ENCODE measurements at places on chromosomes 2 and 18.

DNA sequence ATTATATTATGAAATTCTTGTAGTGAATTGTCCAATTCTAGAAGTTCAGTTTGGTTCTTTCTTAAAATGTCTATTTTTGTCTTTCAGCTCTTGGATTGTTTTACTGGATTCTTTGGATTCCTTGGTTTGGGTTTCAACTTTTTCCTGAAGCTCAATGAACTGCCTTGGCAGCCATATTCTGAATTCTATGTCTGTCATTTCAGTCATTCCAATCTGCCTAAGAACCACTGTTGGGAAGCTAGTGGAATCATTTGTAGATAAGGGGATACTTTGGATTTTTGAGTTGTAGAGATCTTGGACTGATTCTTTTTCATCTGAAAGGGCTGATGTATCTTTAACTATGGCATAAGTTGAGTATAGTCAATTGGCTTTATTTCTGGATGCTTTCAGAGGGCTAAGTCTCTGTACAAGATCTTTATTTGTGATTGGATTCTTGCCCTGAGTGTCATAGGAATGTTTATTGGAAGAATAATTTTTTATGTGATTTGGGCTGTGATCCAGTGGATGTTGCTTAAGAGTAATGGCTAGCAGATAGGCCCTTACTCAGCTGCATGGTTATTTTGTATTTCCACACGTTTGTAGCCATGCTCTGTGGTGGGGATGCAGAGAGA, 42.3 kb downstream of the SERPINB7 start:
- DNase-seq = peak; percentile 4

DNA sequence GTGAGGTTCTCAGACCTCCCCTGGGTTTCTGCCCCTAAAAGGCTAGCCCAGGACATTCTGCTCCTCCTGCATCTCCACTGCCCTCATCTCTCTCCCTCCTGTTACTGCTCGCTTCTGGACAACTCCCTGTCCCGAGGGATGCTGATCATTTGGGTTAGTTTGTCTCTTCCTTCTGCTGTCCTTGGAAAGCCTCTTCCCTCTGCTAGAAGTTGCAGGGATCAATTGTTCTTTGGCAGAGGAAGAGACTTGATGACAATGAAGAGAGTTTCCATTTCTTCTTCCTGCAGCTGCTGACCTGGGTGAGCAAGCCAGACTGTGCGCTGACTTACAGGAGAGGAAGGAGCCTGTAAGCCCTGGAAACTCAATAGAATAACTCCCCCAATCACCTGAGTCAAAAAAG, 68.9 kb downstream of the RDH14 start:
- peak; percentile 55 for DNase-seq

DNA sequence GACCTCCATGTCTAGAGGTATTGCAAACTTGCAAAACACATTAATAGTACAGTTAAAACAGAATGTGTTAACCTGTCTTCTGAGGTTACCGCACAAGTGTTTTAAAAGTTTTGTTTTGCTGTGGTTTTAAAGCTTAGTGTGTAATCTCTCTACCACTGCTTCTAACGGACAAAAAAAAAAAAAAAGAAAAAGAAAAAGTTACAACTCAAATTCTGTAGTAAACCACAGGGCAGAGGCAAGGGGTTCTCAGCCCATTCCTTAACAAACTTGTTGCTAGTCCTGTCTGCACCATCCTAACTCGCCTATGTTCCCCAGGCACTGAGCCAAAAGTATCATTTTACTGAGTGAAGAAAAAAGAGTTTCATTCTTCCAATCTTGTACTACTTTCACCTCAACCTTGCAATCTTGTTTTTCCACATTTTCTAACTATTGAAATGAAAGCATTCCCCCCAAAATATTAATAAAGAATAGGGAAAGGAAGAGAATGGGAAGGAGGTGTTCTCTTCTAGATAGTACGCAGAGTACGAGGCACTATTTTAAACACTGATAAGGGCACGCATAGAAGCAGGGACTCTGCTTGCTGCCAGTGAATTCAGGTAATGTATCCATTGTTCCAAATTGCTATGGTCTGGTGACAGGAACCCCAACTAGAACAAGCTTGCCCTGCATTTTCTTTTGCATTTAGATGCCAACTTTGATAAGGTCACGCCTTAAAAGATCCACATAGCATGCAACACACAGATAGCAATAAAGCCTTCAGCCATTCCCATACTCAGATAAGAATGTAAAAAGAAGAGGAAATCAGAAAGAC, 47.1 kb downstream of the IKZF2 start:
- DNase-seq = peak; percentile 19

DNA sequence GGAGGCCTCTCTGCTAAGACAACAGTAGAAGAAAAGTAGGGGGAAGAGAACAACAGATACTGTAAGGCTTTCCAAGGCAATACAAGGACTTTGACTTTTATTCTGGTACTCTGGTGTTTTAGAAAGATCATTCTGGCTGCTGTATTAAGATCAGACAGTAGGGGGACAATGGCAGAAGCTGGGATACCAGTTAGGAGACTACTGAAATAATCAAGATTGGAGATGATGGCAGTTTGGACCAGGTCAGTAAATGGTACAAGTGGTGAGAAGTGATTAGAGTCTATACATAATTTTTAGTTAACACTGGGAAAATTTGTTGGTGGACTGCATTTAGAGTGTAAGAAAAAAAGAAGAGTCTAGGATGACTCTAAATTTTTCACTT, 139.7 kb downstream of the ROCK1 start:
- DNase-seq = peak; percentile 0

GRCh38 chr2:53312721-53313120, 454.9 kb upstream of the CHAC2 start:
- no peak for DNase-seq

DNA sequence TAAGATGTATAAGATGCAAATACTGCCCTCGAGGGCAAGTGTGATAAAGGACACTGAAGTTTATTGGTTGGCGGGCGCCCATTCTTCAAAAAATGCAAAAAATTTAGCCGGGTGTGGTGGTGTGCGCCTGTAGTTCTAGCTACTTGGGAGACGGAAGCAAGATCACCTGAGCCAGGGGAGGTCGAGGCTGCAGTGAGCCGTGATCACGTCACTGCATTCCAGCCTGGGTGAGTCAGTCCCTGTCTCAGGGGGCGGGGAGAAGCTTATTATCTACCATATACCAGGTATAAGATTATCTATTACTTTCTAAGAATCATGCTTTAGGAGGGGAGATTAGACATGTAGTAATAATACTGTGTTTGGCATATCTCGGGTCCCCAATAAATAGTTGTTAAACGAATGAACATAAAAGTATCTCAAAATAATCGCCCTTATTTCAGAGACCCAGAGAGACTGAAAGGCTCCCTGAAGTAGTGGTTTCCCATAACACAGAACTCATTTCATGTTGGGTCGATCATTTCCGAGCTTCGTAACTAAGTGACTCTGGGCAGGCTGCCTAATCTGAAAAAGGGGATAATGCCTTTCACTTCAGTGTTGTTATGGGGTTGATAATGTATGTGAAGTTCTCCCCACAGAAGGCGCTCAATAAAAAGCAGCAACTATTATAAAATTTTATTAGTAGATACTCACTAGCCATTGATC, 1.2 kb upstream of the SELENOI start:
- peak; percentile 32 for DNase-seq

- no peak for DNase-seq
Observed at GRCh38 chr18:30545393-30545792, 497.1 kb downstream of the DSC3 start.

- DNase-seq = no peak
Observed at GRCh38 chr2:189391201-189391600, 50.1 kb upstream of the WDR75 start.

DNA sequence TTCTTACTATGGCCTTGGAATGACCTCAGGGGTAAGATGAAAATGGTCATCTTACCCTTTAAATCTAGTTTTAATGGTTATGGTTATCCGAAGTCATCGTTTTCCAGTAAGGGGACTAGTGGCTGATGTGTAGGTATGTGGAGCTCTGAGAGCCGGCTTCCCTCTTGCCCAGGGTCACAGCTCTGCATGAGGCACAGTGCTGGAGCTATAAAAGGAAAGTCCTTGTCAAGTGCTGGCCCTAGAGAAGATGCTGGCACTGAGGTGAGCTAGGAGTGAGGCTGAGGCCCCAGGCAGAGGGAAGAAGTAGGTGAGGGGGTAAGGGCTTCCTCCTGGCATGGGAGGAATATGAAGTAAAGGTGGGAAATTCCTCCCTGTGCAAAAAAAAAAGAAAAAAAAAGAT, 35.0 kb downstream of the SMARCAL1 start:
- DNase-seq = no peak

DNA sequence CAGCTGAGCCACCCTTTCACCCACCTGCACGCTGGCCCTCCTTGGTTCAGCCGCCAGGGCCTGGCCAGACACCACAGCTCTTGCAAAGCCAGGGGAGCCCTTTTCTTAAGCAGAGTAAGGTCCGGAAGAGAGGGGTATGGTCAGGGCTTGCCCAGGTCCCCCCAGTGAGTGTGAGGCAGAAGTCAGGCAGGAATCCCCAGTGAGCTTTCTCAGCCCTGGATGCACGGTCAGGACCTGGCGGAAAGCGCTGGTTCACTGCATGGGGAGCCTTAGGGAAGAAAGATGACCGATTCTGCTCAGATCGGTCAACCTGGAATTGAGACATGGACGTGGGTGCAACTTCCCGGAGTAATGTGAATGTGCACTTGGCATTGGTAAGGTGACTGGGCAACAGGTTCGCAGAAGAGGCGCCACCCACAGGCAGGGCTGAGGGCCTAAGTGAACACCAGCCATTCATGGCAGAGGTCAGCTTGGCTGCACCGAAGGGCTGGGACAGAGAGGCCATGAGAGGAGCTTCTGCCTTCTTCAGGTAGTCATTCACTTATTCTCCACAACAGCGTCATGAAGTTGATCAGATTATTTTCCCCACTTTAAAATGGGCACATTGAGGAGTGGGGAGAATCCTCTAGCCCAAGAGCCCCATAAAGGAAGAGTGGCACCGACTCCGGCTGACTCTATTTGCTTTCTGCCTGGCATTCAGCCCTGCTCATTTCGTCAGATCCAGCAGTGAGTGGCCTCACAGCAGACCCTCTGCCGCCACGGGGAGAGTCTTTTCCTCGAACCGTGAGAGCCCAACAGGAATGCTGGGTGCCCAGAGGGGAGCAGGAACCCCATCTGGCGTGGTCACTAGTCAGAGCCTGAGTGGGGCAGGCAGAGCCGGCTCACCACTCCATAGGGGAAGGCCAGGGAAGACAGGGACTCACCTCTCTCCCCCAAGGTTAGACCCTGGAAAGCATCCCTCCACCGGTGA, 35.8 kb downstream of the SCTR start:
- DNase-seq = no peak

DNA sequence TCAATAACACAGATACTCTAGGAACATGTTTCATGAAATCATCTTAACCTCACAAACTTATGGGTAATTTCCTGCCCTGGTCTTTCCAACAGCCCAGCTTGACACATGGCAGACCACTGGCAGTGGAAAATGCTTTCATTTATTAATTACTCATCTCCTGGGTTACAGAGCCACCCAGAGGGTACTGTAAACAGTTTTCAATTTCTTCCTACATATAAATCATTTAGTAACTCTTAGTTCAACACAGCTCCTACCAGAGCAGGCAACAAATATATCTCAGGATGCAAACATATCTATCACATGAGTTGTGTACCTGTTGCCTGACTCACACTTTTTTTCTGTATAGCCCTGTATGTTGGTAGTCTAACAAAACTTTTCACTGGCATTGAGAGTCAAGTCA, 99.2 kb upstream of the VRK2 start:
- no peak for DNase-seq

GRCh38 chr2:18503376-18504228, 56.9 kb downstream of the RDH14 start:
- no peak for DNase-seq

GRCh38 chr2:168346725-168347477, 99.5 kb upstream of the STK39 start:
- DNase-seq = peak; percentile 83

GRCh38 chr2:12948961-12949353, 232.2 kb downstream of the TRIB2 start:
- DNase-seq = no peak

- peak; percentile 72 for DNase-seq
Observed at GRCh38 chr18:13216092-13216582, 2.4 kb upstream of the LDLRAD4 start.

DNA sequence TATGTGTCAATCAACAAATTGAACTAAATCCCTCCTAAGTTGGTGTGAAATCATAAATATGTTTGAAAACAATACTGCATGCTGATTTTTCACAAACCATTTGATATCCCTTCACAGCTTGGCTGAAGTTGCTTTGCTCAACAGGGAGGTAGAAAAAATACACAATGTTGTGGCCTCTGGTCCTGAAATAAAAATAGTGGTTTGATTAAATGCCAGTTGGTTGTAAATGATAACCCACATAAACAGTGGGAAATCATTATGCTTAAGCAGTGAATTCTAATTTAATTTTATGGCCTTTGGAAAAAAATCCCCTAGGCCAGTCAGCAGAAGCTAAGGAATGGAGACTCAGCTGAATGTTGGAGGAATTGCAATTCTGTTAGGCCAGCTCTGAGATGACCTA, 359.4 kb upstream of the CWC22 start:
- no peak for DNase-seq

DNA sequence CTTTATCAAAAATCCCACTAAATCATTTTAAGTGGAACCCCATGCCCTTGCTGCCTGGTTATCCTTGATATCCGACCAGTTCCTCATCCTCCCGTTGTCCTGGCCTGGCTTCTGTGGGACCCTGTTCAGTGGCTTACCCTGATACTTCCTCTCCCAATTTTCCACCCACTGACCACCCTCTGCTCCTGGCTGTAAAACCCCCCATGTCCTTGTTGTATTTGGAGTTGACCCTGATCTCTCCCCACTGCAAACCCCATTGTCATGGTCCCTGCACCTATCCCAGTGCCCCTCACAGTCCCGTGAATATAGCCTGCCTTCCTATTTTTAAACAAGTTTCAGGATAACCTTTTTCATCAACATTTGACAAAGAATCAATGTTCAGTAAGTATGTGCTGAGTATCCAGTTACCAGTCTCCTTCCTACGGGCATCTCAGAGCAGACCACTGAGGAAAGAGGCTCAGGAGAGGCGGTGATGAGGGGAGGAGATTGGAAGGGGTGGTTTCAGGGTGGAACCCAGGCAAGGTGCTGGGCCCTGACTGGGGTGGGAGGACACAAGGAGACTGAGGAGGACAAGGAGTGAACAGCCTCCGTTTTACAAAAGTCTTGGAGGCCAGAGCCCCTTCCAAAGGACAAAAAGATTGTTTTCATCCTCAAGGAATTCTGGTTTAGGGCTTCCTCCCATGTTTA, 131.8 kb downstream of the PXDN start:
- no peak for DNase-seq

GRCh38 chr2:223034221-223034975, 17.6 kb upstream of the KCNE4 start:
- DNase-seq = no peak

DNA sequence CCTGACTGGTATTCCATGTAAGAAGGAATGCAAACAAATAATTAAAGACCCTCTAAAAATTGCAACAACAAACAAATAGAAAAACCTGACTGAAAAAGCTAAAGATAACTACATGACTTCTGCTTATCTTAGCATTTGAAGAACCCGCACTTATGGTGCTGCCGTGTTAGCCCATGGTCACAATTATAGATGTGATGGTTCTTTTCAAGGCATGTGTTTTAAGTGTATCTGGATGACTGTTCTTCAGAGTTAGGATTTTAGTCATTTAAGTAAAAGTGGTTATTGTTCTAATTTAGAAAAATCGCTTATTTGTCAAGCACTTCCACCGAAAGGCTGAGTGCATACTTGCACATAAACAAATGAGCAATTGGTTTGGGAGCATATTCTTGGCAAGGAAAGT, 77.3 kb downstream of the CPS1 start:
- no peak for DNase-seq

GRCh38 chr2:216735086-216735485, 39.7 kb upstream of the IGFBP5 start:
- DNase-seq = peak; percentile 50

- DNase-seq = no peak
Observed at GRCh38 chr2:5057891-5058351, 634.3 kb upstream of the SOX11 start.

- no peak for DNase-seq
Observed at GRCh38 chr2:10579441-10579840, 110.3 kb downstream of the NOL10 start.

Measured in muscle of arm (tissue), 14 donors.